ENCODE measurements at places on chromosomes 5 and 9.
A peak's percentile ranks its signal among the peaks of the same experiment; 100 is the strongest.

GRCh38 chr5:15483351-15484097 is 16.5 kb upstream of the FBXL7 start:
- DNase-seq, result no peak

- DNase-seq, result no peak
Measured at GRCh38 chr5:32678472-32678871, 32.6 kb upstream of the NPR3 start.

DNA sequence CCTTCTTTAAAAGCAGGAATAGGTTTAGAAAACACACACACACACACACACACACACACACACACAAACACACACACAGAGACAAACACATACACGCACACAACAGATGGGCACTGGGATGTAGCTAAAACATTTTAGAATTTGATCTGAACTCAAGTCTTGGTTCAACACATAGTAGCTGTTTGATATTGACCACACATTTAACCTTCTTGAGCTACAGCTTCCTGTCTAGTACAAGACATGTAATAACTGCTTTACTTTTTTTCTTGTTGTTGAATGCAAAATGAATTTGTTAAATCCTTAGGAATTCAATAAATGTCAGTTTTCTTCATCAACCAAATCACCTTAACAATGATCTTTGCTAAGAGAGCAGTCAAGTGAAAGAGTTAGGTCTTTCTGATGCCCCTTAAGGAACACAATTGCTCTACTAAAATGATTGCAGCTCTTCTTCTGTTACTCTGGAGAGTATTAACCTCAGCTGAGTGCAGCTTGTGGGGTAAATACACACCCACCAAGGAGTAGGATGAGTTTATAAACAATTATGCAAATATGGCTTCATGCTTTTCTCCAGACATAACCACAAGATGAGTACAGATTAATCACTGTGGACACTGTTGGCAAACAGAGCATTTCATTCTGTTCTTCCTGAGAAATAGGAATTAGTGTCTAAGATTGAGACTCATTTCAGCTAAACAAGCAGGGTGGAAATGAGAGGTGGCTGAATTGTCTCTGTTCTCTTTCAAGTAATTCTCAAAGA is 302.9 kb upstream of the PAPPA start:
- no peak for DNase-seq

- no peak for DNase-seq
Measured at GRCh38 chr5:1879292-1880263, 3.1 kb downstream of the IRX4 start.

DNA sequence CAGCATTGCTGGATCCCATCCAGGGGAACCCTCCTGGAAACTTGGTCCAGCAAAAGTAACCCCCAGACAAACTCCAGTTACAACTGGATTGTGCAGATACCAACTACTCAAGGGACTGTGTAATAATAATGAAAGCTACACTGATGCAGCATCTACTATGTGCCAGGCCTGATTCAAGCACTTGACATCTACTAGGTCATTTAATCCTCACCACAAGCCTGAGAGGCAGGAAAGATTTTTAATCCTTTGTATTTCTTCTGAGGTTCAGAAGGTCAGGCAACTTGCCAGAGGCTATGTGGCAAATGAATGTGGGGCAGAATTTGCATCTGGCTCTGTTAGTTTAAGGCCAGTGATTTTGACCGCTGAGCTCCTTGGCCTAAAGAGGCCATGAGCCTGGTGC is 29.5 kb upstream of the FOXI1 start:
- no peak for DNase-seq

DNA sequence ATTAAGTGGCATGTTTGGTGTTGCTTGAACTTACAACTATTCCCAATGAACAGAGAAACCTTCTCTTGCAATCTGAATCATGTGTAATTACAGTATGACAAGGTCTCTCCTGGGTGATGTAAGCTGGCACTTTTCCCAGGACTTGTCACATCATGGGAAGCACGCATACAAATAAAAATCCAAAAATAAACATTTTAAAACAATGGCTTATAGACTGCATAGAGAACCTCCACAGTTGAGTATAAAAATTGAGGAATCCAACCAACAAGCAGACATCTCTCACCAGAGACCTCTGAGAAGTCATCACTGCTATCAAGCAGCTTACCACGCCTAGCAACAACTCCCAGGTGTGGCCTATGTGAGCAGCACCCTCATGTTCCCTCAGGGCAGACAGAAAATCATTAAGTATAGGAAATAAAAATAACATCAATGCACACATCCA is 3.9 kb downstream of the MLLT3 start:
- DNase-seq, result no peak

DNA sequence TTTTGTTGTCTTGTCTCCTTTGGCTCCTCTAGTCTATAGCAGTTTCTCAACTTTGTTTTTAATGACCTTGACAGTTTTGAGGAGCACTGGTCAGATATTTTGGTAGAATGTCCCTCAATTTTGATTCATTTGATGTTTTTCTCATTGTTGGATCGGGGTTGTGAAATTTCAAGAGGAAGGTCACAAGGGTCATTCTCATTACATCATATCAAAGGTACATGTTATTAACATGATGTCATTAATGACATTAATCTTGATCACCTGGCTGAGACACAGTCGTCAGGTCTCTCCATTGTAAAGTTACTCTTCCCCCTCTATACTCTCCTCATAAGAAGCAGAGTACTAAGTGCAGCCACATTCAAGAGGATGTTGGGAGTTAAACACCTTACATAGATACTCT is 7.2 kb downstream of the ISOC1 start:
- no peak for DNase-seq

GRCh38 chr9:113998114-113998513 is 80.0 kb downstream of the AMBP start:
- no peak for DNase-seq

DNA sequence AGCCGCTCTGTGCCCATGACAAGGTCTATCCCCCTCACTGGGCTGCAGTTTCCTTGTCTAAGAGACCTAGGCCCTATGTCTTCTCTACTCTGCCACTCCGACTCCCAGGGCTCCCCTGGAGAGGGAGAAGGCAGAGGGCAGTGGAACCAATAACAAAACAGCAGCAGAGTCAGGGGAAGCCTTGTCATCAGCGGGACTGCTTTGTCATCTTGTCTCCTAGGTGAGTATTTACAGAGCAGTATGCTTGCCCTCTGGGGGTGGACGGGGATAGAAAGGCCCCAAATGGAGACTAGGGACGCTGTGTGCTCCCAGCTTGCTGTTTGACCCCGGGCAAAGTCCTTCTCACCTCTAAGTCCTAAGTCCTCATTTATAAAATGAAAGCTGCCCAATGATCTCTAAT is 318.5 kb downstream of the CDK5RAP2 start:
- DNase-seq, result no peak

DNA sequence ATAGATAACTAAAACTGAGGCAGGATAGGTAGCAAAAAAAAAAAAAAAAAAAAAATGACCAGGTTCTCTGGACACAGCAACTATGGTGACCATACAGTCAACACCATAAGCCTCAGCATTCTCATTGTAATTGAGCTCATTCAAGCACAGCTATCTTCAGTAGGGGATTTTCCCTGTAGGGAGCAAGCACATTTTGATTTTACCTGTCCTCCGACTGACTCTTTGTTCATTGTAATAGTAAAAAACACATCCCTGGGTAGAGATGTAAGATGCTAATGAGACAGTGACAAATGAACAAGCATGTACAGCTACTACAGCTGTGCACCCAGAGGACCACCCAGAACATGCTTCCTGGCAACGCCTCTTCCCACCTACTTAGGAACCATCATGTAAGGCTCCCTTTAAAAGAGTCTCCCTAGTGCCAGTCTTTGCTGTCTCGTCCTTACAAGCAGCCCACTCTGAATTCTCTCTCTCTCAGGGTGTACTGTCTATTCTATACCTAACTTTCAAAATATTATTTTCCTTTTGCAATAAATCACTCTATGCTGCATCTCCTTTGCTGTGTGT is 65.0 kb upstream of the FBXW11 start:
- DNase-seq, result no peak

DNA sequence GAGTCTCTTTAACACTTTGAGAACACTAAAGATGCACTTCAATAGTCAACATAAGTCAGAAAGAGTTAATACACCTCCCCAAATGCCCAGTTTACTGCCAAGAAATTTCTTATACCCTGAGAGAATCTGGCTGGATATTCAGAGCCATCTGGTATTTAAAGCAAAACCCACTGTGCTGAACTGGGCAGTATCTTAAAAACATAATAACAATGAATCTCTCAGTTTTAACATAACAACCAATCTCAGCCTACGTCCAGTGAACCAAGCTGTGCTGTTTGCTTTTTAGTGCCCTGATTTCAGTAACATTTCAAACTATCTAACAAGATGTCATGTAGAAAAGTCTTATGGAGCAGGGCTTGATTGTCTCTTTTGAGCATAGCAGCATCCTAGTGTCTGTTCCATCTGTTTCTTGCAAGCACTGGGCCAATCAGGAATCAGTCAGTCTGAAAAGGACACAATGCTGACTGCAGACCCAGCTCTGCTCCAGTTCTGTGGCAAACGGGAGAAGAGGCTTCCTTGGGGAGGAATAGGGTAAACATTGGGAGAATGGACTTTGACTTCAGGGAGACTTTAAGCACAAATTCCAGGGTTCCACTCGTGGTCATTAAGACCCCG is 43.6 kb upstream of the FAM81B start:
- DNase-seq, result no peak

DNA sequence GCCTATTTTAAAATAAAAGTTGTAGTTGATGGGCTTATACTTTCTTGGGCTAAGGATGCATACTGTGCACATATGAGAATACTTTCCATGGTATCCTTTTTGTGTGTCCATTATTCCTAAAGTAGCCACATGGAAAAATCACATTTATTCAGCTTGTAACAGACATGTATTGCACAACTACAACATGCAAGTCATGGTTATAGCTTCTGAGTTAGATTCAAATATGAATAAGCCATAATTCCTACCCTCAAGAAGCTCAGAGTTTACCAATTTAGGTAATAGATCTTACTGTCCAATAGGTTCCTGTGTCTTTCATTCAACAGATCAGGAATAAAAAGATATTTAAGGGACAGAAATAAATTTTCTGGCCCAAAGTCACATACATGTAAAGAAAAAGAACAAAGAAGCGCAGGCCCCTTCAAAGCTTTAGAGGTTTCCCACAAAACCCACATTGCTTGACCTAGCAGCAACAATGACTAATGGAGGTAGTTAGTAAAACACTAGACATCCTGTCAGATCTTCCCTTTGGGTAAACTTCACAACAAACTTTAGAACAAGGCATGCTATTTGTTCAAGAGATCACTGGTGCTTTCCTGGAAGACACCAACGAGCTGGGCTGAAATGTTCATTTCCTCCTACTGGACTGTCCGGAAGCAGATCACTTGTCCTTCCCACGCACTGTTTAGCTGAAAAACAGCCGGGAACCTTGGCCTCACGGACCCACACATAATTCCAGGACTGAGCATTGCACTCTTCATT is 78.4 kb upstream of the ITGA1 start:
- no peak for DNase-seq

- DNase-seq, result peak; percentile 57
Measured at GRCh38 chr5:37839407-37840052, at the start of gene GDNF. Gene GDNF, minus strand, starts transcription at chr5:37840041. Its CDS starts 5,245 bp downstream, at chr5:37834796.

- no peak for DNase-seq
Measured at GRCh38 chr5:51846015-51846414, 462.8 kb downstream of the ISL1 start.

DNA sequence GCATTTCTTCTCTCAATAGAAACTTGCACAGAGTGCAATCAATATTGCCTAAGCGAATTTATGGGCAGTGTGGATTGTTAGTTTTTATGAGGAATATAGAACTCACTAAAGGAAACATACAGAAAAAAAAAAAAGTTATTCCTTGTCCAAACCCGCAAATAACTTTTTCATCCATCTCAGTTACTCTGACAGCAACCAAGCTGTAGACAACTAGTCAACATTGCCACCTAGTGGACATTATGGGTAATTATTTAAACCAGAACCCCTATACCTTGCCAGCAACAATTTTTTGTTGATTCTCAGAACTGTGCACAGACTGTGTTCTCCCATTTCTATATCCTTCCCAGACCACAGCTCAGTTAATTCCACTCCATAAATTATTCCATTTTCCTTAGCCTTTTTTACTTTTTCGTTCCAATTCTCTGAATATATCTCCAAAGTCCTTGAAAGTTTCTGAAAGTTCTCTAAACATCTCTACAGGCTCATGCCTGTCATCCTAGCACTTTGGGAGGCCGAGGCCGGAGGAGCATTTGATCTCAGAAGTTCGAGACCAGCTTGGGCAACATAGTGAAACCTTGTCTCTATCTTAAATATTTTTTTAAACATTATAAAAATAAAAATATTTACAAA is 2.6 kb upstream of the AFAP1L1 start:
- no peak for DNase-seq

DNA sequence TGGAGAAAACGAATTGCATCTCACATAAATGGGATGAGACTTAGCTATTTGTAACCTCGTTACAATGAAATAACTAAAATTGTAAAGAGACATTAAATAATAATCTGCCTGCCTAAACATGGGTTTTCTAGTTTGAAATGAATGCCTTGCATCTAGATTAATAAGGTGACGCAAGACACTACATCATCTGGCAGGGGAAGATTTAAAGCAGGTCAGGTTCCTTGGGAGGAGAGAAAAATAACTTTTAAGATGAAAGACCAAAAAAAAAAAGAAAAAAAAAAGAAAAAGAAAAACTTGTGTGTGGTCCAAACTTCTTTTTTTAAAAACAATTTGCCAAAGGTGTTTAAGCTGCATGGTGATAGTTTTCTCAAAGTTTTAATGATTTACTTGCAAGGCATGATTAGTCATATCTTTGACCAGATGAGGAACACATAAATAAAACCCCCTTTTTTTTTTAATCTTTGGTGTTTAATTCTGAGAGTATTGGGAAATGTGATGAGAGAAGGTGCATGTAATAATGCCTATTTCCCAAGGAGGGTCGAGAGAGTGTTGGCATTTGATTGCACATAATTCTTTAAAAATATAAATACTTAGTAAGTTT is 122.9 kb upstream of the ADAMTSL1 start:
- DNase-seq, result no peak

DNA sequence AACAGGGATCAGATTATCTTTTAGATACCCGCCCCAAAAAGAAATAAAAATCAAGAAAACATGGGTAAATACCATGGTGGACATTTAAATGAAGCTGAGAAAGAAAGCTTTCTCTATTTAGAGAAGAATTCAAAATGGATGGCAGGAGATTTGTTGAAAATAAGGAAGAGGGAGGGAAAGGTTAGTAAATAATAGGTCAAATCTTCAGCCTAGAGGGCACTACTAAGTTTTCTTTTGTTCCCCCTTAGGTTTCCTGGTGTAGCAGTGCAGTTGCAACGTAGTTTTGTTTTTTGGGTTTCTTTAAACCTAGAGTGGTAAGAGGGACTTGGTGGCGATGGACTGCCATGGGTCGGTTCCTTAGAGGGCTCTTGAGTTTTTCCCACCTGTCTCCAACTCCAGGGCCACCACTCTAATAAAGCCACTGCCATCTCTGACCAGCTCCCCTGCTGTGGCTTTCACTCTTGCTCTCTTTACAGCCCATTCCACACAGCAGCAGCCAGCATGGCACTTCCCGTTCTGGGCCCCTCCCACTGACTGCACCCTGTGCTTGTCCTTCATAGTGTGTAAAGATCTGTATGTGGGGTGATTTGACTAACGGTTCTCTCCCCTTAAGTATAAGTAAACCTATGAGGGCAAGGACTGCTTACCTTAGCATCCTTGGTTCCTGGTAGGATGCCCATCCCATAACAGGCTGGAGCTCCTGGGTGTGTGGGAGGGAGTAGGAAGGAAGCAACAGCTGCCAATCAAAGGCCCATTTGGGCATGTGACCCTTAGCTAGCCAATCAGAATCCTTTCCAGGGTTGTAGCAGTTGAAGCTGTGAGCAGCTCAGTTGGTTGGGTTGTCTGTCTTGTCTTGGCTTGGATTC is 118.3 kb downstream of the SLC1A3 start:
- peak; percentile 42 for DNase-seq

Measured in C1 segment of cervical spinal cord (tissue), 14 donors.